ENCODE measurements at places on chromosomes 1 and 21. TPM values are rescaled to one million over a fixed set of nuclear protein-coding genes. Genes with fewer than 3 reads are reported as not detected.

The PRMT6 gene
- 28.2 TPM for total RNA-seq

The SLC6A9 gene
- total RNA-seq: 17.3 TPM

The PKP1 gene
- not detected for total RNA-seq

The KCNA3 gene
- total RNA-seq: not detected

The TSTD1 gene
- 0.83 TPM for total RNA-seq

The RCAN3 gene
- total RNA-seq: 18.4 TPM

The HTR6 gene
- total RNA-seq: 0.15 TPM

The USH2A gene
- 0.03 TPM for total RNA-seq

The CELA3B gene
- not detected for total RNA-seq

The F3 gene
- 9.2 TPM for total RNA-seq

The KANK4 gene
- total RNA-seq: not detected

The ERG gene
- total RNA-seq: not detected

The ABCD3 gene
- total RNA-seq: 14.7 TPM

The MRPS6 gene
- total RNA-seq: 19.9 TPM

The TMEM39B gene
- 6.3 TPM for total RNA-seq

The TCHH gene
- total RNA-seq: 0.38 TPM

The MR1 gene
- 4.4 TPM for total RNA-seq

The INSRR gene
- total RNA-seq: not detected

The S100B gene
- total RNA-seq: 62.9 TPM

The HCRTR1 gene
- total RNA-seq: not detected

The S100A2 gene
- 59.7 TPM for total RNA-seq

The ELAPOR1 gene
- 0.08 TPM for total RNA-seq

The PRKAA2 gene
- 2.0 TPM for total RNA-seq

The CIART gene
- 0.40 TPM for total RNA-seq

The PINK1 gene
- 27.6 TPM for total RNA-seq

The SAMD11 gene
- 7.6 TPM for total RNA-seq

The SYT11 gene
- total RNA-seq: 20.1 TPM

The C4BPA gene
- not detected for total RNA-seq

The ADCY10 gene
- total RNA-seq: 0.05 TPM

The DMBX1 gene
- total RNA-seq: not detected

The SHISAL2A gene
- total RNA-seq: not detected

The ICOSLG gene
- 0.27 TPM for total RNA-seq

The PADI3 gene
- total RNA-seq: 2.1 TPM

The SHE gene
- 0.11 TPM for total RNA-seq

The ETV3L gene
- not detected for total RNA-seq

The SLC16A4 gene
- total RNA-seq: 16.8 TPM

The DNAJC28 gene
- 0.37 TPM for total RNA-seq

The GBP6 gene
- total RNA-seq: not detected

The TRIM67 gene
- total RNA-seq: not detected

The CFHR5 gene
- total RNA-seq: not detected

The SLC25A34 gene
- total RNA-seq: 0.94 TPM

The VAV3 gene
- total RNA-seq: 0.11 TPM

The OXCT2 gene
- total RNA-seq: 14.4 TPM

The HSPA6 gene
- 2.6 TPM for total RNA-seq

The PPIAL4G gene
- not detected for total RNA-seq

The C1orf94 gene
- total RNA-seq: 0.08 TPM

The EPS8L3 gene
- not detected for total RNA-seq

The PEAR1 gene
- 0.49 TPM for total RNA-seq

The PAPPA2 gene
- 0.26 TPM for total RNA-seq

The GUCA2B gene
- total RNA-seq: not detected

The SPATC1L gene
- 9.7 TPM for total RNA-seq

The GPR153 gene
- 29.0 TPM for total RNA-seq

The SH2D2A gene
- total RNA-seq: 1.8 TPM

The RIMKLA gene
- total RNA-seq: 0.05 TPM

The HSPB7 gene
- total RNA-seq: not detected

The CLCA4 gene
- not detected for total RNA-seq

The PTPN14 gene
- 32.2 TPM for total RNA-seq

The STYXL2 gene
- 0.08 TPM for total RNA-seq

The TLCD4 gene
- 1.2 TPM for total RNA-seq

Measured in A375 (cell line).